ENCODE measurements at places on chromosomes 13 and 19.

DNA sequence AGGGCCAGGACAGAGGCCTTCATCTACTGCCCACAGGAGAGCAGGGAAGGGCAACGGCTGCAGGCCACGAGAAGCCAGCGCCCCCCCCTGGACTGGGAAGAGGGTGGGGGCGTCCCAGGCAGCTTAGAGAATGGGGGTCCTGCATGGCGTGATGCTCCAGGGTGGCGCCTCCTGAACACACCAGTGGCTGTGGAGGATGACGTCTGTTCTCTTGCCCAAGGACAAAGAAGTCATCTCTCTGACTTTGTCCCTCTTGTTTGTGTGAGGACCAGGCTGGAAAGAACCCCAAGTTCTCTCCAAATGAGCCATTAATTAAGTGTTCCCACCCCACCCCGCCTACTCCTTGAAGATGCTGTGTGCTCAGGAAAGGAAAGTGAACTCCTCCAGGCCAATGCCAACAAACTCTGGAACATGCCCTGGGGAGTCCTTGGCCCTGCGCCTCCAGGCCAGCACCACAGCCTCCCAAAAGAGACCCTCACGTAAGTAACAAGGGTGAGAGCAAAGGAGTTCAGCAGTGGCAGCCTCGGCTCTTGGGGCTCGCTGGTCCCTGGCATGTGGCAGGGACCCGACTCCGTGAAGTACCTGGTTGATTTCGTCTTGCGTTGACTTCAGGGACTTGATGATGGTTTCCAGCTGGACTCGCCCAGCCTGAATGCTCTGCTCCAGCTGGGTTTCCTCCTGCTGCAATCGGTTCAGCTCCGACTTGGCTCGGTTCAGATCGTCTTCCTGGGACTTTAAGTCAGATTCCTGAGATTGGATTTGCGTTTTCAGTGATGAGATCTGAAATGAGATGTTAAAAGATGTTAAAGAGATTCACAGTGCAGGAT is 68.4 kb downstream of the EPS15L1 start:
- DNase-seq, result no peak

GRCh38 chr13:104460554-104460953 is 1394.3 kb upstream of the SLC10A2 start:
- DNase-seq, result no peak

DNA sequence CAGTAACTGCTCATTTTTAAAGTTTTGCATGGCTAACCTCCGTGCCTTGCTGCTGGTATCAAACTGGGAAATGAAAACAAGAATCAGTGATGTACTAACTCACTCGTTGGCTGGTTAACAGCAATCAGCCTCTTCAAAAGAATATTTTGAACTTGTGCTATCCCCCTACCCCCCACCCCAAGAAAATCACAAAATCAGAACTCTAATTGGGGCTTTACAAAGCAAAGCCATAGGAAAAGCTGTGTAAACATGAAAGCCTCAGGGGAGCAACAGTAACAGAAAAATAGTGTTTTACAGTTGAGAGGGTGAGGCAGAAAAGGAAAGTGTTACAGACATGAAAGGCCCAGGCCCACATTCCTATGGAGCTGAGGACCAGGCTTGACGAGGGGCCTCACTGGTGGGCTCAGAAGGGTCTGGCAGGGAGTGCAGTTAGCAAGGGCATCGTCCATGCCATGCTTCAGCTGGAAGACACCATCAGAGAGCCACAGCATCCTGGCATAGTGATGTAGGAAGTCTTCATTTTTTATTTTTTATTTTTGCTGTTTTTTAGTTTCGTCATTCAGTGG is 217.6 kb downstream of the PCCA start:
- DNase-seq, result no peak

- DNase-seq, result no peak
Observed at GRCh38 chr19:55105237-55105636, 12.2 kb downstream of the PPP1R12C start.

GRCh38 chr19:15671237-15671821 is 1.6 kb upstream of the CYP4F12 start:
- no peak for DNase-seq

DNA sequence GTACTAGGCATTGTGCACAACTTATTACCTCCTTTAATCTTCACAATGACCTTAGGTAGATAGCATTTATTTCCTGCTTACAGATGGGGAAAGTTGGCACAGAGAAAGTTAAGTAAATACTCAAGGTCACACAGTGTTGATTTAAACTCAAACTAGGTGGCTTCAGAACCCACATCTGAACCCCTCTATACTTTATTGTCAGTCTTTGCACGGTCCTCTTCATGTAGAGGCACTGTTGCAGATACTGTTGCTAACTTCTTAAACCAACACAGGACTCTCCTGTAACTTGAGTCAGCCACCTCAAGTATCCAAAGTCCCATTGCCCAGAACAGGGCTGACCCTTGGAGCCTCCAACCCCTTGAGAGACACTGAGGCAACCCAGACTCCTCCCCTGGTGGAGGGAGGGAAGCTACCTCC is 48.8 kb downstream of the FRY start:
- no peak for DNase-seq

DNA sequence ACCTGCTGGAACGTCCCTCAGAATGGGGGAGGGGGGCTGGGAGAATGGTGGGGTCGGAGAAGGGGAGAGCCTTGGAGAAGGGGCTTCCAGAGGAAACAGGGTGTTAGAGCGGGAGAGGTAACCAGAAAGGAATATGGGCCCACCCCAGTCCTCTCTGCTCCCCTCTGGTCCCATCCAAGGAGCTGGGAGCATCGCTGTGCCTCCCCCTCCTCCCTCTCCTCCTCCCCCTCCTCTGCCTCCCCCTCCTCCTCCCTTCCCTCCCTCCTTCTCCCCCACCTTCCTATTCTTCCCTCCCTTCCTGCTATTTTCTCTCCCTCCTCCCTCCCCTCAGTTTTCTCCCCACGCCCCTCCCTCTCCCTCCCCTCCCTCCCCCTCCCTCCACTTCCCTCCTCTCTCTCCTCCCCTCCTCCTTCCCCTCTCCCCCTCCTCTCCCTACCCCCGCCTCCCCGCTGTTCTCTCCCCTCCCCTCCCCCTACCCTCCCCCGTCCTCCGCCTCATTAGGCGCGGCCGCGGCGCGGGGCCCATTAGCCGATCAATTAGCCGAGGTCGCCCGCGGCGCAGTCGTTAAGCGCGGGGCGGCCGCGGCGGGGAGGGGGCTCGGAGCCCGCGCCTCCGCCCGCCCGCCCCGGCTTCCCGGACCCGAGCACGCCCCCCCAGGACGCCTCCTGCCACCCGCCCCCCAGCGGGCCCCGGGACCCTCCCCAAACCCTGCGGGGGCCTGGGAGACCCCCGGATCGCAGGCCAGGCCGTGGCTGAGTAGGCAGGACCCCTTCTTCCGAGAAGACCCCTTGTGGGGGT is 15.4 kb downstream of the TLE5 start:
- DNase-seq, result no peak

GRCh38 chr13:94343243-94343585 is 136.3 kb downstream of the DCT start:
- no peak for DNase-seq

DNA sequence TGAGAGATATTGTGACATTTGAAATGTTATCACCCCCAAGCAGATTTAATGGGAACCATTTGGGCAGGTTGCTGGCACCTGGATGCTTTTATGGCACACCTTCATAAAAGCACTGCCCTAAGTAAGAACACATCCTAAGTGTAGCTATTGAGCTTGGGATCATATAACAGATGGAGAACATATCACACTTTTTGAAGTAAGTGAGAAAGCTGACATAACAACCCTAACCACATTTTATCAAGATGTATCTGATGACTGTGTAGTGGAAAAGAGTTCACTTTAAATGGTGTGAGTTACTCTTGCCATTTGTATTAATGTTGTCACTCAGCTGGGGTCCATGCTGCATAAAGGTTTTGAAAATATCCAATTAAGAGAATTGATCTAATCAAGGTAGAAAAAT is 287.9 kb downstream of the DCLK1 start:
- DNase-seq, result no peak

GRCh38 chr13:113654591-113655345 is 3.2 kb downstream of the ATP4B start:
- no peak for DNase-seq

GRCh38 chr19:13044231-13044836 is 49.1 kb downstream of the NFIX start:
- no peak for DNase-seq

DNA sequence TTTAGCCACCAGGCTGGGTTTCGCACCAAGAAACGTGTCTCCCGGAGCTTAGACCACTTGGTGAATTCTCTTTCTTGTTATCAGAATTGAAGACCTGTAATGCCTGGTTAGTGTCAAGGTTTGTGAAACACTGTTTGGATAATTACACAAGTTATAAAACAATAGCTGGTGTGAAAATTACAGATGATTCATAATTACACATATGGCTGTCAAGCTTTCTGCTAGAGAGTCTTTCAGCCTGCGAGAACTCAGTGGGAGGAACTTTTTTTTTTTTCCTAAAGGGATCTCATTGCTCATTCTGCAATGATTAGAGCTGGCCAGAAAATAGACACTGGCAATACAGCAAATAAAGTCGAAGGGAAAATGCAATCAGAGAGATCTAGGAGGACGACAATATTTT is 13.4 kb upstream of the KLK4 start:
- no peak for DNase-seq

DNA sequence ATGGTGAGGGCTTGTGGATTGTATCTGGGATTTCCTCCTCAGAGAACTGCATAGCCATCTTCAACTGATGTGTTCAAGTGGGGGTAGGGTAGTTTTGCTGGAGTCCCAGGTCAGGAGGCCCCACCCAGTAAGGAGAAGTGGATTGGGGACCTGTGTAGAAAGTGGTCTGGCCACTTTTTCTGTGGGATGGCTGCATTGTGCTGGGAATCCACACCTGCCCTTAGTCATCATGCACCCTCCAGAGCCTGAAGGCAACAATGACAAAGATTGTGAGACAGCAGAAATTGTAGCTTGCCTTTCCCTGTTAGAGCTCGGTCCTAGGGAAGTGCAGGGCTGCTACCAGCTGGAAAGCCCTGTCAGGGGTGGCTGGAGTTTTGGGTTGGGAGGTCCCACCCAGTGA is 255.4 kb downstream of the NDFIP2 start:
- no peak for DNase-seq

DNA sequence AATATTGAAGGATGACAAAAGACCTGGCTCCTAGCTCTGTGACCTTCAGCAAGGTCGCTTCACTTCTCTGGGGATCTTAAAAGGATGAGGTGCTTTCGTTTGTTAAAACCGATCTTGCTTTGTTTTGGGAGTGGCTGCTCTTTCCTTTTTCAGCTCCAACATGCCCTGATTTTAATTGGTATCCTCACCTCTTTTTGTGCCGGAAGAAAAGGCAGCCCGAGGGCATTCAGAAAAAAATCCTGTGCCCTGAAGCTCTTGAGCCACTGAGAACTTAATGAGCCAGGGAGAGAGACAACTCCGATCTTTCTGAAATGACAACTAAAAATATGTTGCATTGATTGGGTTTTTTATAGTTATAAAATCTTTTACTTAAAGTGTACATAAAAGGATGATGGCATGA is 19.4 kb downstream of the CLDN10 start:
- no peak for DNase-seq

DNA sequence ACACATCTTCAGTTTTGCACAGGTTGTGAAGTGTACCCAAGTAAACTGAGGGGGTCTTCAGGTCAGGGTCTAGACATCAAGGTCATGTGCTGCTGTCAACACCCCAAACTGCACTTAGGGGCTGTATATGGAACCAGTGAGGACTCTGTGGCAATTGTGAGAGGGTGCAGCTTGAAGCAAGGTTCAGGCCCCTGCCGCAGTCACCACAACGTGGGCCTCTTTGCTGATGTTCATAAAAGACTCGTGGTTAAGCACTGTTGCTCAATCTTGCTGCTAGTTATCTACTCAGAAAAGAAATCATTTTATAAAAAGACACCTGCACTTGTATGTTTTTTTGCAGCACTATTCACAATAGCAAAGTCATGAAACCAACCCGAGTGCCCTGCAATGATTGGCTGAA is 907.4 kb downstream of the UQCRFS1 start:
- no peak for DNase-seq

DNA sequence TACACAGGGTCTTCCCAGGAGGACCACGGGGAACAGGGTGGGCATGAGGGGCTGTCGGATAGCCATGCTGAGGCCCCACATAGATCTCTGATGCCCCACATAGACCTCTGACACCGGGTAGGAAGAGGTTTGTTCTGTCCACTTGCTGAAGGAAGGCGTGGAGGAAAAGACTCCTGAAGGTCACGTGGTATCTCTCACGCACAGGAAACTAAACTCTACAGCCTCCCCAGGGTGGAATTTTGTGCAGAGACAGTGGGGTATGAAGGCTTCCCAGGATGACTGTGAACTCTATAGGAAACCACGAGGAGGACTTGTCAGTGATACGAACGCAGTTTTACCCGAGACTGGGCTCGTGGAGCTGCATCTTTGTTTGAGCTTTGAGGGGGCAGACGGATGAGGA is 2.8 kb downstream of the EVI5L start:
- no peak for DNase-seq

DNA sequence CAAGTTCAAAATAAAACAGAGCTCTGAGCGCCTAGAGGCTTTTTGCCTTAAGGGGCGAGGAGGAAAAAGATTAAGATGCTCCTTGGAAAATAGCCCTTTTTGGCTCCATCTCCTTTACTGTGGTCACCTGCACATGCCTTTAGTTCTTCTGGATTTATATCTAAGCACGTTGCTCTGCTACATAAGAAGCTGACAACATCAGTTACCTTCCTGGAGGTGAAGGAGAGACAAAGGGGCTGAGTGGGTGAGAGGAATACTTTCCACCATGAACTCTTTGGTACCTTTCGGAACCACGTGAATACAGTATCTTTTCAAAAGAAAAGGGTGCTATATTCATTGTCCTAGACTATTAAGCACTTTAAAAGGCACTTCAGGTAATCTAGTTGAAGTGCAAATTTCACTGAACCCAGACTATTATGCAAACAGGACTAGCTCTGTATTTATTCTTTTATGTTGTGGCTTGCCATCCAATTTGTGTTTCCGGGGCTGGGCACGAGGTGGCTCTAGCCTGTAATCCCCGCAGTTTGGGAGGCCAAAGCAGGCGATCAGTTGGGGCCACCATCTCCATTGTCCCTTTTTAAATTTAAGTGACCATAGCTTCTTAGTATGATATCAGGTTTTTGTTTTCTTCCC is 201.5 kb downstream of the TM9SF2 start:
- DNase-seq, result no peak

DNA sequence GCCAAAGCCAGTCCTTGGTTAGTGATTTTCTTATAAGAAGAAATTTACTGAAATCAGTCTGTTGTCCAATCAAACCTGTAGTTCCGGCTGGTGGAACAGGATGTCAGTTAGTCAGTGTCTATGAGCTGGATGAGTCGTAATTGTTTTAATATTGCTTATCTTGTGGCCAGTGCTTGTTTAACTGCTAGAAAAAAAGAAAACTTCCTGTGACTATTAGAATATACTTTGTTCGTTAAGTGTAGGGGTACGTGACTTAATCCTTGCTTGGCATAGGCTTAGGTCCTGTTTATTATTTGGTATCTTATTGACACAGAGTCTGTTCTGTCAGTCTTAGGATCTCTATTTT is 1484.8 kb upstream of the MIR17HG start:
- no peak for DNase-seq

All from GM12892 (cell line).